CD4-positive, alpha-beta T cell treated with Interleukin-12 subunit alpha and Interleukin-12 subunit beta, for 1 hour (primary cell): ENCODE measurements at places on chromosomes 12 and 14.

GRCh38 chr12:90004319-90005074 lies 295.9 kb upstream of the ATP2B1 start:
- DNase-seq, result no peak

GRCh38 chr14:64823305-64823861 lies 56.3 kb downstream of the SPTB start:
- peak; percentile 67 for DNase-seq

- no peak for DNase-seq
Observed at GRCh38 chr14:40003773-40004172, 571.5 kb upstream of the FBXO33 start.

- DNase-seq, result no peak
Observed at GRCh38 chr12:47123730-47124129, 44.0 kb upstream of the AMIGO2 start.

DNA sequence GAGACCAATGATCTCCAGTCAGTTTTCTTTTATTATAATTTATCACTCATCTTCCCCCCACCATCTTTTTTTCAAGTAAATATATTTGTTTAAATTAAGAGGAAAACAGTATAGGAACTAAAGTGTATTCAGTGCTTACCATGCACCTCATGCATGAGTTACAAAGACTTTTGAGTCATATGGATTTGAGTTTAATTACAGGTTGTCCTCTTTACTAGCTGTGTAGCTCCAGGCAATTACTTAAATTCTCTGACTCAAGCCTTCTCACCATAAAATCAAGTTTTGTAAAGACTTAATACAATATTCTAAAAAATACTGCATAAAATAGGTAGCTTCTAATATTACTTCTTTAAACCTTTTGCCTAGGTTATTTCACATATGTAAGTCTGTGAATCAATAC lies 251.3 kb downstream of the SLC16A7 start:
- no peak for DNase-seq
